ENCODE measurements at places on chromosomes 11 and 22. TPM values are rescaled to one million over a fixed set of nuclear protein-coding genes. Genes with fewer than 3 reads are reported as not detected.
A peak's percentile ranks its signal among the peaks of the same experiment; 100 is the strongest.

DNA sequence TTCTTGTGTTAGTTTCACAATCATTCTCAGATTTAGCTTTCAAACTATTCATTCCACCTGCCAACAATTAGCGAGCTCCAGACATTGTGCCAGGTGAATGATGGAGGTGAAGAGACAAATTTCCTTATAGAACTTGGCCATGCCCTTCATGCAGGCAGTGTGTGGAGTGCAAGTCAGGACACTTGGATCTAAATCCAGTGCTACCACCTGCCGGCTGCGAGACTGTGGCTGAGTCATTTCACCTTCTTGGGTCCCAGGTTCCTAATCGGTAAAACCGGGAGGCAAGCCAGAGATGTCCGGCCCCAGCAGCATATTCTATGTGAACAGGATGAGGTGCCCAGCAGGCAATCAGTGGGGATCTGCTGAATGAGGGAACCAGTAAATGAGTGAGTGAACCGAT is 18.6 kb upstream of the EHF start:
- DNase-seq = no peak

- DNase-seq = peak; percentile 50
Observed at GRCh38 chr11:61679893-61680621, at the start of gene DAGLA. Gene DAGLA (plus strand): TSS chr11:61680391. CDS start chr11:61720156, 39,765 bp downstream.

DNA sequence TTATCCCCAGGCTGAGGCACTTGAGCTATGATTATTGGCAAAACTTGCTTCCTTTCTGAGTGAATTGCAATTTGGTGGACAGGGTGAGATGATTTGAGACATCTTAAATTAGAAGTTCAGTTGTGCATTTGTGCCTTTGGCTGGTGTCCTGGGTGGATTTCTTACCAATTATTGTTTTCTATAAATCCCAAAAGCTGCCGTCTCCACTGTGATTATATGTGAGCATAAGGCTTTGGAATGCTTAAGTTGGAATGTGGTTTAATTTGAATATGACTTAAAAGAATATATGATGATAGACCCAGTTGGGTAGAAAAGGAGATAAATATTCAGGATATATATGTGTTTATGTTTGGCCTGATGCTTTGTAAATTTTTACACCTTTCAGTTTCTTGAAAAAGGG is 70.0 kb downstream of the EXT2 start:
- DNase-seq = no peak

GRCh38 chr11:69376155-69377028 is 82.4 kb downstream of the MYEOV start:
- peak; percentile 36 for DNase-seq

DNA sequence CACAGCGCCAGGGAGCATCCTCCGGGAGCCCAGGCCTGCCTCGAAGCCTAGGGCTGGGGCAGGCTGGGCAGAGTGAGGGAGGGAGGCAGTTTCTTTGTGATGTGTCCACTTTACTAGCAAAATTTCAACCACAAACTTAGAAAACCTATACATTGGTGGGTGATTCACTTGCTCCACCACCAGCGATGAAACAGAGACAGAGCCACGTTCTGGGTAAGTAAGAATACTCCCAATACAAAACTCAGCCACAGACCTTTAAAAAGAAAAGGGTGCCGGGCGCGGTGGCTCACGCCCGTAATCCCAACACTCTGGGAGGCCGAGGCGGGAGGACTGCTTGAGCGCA is 22.3 kb downstream of the CDKN1C start:
- DNase-seq = no peak

DNA sequence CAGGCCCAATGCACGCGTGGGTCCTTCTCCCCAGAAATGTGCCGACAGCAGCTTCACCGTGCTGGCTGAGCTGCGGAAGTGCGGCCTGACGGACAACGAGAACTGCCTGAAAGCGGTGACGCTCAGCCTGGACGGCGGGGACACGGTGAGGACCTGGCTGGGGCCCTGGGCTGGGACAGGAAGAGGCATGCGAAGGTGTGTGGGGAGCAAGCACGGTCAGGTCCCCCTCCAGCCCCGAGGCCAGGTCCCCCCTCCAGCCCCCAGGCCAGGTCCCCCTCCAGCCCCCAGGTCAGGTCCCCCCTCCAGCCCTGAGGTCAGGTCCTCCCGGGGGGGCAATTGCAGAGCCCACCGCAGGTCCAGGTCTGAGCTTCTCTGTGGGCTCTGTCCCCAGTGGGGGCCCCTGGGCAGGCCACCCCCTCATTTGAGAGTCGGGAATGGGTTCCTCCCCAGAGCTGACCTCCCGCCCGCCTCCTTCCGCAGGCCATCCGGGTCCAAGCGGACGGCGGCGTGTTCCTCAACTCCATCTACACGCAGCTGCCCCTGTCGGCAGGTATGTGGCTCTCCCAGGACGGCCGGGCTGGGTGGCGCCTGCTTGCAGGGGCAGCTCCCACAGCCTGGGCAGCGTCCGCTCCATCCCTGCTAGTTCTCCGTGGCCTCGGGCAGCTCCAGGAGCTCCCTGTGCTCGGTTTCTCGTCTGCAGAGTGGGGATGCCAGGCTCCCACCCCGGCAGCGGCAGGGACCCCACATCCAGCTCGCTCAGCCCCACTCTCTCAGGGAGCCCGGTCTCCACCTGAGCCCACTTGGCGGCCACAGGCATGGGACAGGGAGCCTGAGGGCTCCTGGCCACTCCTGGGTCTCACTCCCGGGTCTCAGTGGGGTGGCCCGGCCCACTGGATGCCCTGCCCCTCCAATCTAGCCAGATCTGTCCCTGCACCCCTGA is 7.9 kb downstream of the MUC5B start:
- DNase-seq = no peak

DNA sequence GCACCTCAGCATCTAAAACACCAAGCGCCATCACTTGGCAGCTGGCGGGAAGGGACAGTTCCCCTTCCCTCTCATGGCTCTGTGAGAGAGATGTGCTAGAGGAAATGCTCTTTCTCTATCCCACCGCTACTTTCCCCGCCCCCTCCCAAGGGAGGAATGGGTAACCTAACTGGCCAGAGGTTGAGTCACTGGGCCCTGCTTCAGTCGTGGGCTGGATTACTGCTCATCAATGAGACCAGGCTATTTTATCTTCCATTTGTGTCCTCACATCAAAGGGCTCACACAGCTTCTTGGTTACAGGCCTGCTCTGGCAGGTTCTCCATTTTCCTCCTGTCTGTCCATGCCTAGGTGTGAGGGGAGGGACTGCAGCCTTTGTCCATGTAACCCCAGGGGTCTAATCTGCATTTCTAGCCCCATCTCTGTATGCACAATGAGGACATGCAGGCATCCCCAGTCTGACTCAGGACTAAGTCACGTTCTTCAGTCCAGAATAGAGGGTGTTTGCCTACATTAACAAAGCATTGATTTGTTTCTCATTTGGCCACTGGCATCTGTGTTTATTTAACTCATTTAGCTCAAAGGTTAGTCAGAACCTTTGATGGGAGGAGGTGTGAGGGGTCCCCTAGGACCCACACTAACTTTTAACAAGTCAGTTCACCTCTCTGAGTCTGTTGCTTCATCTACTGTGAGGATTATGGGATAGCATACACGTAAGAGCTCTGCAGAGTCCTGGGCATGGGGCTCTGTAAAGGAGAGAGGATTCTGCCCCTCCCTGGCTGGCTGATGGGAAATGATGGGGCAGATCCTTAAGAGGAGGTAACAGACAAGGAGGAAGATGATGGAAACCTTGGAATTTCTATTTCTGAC is 99.1 kb downstream of the XRRA1 start:
- DNase-seq = no peak

GRCh38 chr22:20979243-20979809 is 2.8 kb upstream of the LZTR1 start:
- DNase-seq = peak; percentile 64

GRCh38 chr22:46749682-46750529 is 11.9 kb upstream of the CERK start:
- DNase-seq = no peak

DNA sequence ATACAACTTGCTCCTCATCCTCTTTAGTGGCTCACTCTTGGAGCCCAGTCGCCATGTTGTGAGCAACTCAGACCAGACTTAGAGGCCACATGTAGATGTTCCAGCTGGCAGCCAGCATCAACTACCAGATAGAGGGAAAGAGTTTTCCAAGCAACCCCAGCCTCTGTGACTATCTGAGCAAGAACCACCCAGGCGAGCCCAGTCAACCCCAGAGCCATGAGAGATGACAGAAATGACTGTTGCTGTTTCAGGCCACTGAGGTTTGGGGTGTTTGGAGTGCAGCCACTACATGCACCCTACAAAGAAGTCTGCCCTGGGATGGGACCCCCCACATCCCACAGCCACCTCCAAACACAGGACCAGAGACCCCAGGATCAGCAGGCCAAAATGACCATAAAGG is 24.8 kb upstream of the CLDN5 start:
- no peak for DNase-seq

DNA sequence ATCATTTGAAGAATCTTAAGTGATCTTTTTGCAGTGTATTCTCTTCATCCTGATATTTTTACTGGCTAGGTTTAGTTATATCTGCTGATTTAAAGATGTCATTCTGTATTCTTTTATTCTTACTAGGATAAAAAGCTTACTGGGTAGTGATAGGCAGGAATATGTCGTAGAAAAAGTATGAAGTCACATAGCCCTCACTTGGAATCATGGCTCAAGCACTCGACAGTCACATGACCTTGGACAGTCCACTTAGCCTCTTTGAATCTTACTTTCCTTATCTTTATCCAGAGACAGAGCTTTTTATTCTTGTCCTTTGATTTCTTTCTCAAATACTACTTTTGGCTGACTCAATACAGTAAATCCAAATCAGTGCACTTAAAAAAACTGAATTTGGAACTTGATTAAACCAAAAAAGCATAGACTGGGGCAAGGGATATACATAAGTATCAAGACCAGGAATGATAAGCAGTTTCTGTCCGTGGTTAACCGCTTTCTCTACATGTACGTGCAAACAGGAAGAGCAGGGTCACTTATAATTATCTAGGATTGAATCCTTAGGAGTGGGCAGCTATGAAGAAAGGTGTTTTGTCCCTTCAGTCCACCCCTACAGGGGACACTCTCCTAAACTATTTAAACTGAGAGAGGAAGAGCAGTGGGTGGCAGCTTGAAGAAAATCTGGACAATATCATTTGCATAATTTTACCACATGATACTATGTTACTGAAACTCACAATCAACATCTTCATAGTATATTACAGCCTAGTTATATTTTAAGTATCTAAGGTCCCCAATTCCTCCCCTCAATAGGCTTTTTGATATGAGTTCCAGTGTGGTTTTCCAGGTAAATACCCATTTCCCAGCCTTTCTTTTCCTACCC is 8.0 kb downstream of the MMP7 start:
- no peak for DNase-seq

GRCh38 chr11:134398079-134398444 is 14.0 kb downstream of the B3GAT1 start:
- no peak for DNase-seq

DNA sequence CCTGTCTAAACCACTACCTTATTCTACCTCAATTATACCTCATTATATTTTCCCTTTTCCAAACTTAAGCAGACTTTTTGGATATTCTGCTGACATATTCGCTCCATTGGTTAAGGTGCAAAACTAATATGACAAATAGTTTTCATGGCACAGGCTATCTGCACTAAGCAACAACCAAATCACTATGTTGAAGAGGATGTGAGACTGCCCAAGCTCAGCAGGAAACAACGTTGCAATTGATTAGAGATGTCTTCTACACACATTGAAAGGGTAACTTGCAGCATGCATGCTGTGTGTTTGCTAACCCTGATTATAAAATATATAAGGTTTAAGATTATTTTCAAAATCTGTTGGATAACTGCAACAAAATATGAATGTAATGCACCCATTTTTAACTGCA is 61.6 kb downstream of the STK33 start:
- no peak for DNase-seq

GRCh38 chr22:43337385-43337784 is 5.8 kb downstream of the SCUBE1 start:
- DNase-seq = no peak

GRCh38 chr11:94271885-94272372 is 32.5 kb upstream of the IZUMO1R start:
- DNase-seq = no peak

OR5B21 gene
- not detected for total RNA-seq

ANGPTL5 gene
- not detected for total RNA-seq

POU2AF2 gene
- not detected for total RNA-seq

GDPD5 gene
- 2.8 TPM for total RNA-seq

ARHGAP32 gene
- total RNA-seq = 3.9 TPM
